Metanephros (tissue), 2 donors: ENCODE measurements at places on chromosomes 11 and 22. TPM values are rescaled to one million over a fixed set of nuclear protein-coding genes. Genes with fewer than 3 reads are reported as not detected.

The SERHL2 gene
- 2.7 TPM for total RNA-seq

The C11orf97 gene
- 0.53 TPM for total RNA-seq

The SLC7A4 gene
- total RNA-seq = 1.3 TPM

The FAM180B gene
- 0.70 TPM for total RNA-seq

The OR6T1 gene
- total RNA-seq = not detected

The TRIM34 gene
- total RNA-seq = 8.1 TPM

The DERL3 gene
- 2.9 TPM for total RNA-seq

The SYCE3 gene
- total RNA-seq = 0.58 TPM

The MS4A3 gene
- 8.8 TPM for total RNA-seq

The ANO5 gene
- 13.9 TPM for total RNA-seq

The LRRC4C gene
- total RNA-seq = 13.1 TPM

The CRYBB1 gene
- total RNA-seq = 0.70 TPM
